ENCODE measurements at places on chromosomes 5 and 9.

DNA sequence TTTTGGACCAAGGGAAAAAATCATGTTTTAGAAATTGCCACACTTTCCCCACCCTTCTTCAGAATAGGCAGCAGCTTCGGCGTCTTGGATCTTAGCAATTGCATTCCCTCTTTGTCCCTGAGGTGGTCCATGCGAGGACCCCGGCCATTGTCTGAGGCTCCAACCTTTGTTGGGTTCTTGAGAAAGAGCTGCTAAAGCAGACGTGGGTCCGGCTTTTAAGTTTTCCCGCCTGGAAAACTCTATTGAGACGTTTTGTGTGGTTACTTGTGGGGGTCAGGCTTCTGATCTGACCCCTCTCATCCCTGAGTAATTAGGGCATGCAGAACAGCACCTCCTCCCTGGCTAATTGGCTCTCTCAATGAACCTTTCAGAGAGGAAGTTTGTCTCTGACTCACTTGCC, 509.6 kb upstream of the TNC start:
- no peak for DNase-seq
- H3K27ac ChIP-seq: no peak overlapping the region
- H3K4me3 ChIP-seq: no peak overlapping the region
- peaks cover 10% of the 10 kb centered on the region for H3K27me3 ChIP-seq

GRCh38 chr5:177601126-177601525, 1.2 kb downstream of the B4GALT7 start:
- H3K4me1 ChIP-seq: peaks cover 17% of the 10 kb centered on the region
- no peak overlapping the region for H3K27ac ChIP-seq

DNA sequence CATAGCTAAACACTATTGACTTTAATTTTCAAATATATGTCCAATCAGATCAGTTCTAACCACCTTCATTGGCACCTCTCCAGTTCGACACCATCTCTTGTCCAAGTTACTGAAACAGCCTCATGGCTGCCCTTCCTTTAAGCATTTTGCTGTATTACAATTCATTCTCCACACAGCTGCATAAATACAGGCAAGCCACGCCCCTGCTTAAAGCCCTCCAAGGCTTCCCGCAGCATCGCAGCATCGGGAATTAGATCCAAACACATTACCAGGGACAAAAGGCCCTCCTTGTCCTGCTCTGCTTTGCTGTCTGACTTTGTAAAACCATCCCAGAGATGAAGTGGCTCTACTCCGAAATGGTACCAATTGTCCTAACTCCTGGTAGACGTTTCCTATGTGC, 75.1 kb upstream of the RAI14 start:
- no peaks in the 10 kb centered on the region for H3K36me3 ChIP-seq
- H3K4me1 ChIP-seq: peaks cover 9% of the 10 kb centered on the region
- no peak overlapping the region for H3K4me3 ChIP-seq
- no peaks in the 10 kb centered on the region for H3K27me3 ChIP-seq

DNA sequence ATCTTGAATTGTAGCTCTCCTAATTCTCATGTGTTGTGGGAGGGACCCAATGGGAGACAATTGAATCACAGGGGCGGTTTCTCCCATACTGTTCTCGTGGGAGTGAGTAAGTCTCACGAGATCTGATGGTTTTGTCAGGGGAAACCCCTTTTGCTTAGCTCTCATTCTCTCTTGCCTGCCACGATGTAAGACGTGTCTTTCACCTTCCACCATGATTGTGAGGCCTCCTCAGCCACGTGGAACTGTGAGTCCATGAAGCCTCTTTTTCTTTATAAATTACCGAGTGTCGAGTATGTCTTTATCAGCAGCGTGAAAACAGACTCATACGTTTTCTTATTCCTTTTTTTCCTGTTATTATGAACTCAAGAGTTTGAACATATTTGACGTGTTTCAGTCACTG, 39.1 kb downstream of the RETREG1 start:
- H3K36me3 ChIP-seq: no peaks in the 10 kb centered on the region
- peaks cover 49% of the 10 kb centered on the region for H3K4me1 ChIP-seq
- no peak overlapping the region for H3K4me3 ChIP-seq
- no peak overlapping the region for H3K27ac ChIP-seq
- no peak for DNase-seq
- no peaks in the 10 kb centered on the region for H3K27me3 ChIP-seq

DNA sequence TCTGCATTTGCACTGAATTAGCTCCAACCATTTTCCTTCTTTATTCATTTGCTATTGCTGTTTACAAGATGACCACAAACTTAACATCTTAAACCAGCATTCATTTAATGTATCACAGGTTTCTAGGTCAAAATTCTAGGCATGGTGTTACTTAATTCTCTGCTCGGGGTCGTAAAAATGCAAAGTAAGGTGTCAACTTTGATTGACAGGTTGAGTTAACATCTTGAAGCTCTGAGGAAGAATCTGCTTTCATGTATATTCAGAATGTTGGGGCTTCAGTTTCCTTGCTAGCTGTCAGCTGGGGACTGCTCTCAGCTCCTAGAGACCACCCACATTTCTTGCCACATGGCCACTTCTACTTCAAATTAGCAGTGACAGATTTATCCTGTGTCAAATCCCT, 348.7 kb upstream of the GRIN3A start:
- no peaks in the 10 kb centered on the region for H3K36me3 ChIP-seq
- H3K27me3 ChIP-seq: no peaks in the 10 kb centered on the region
- no peak overlapping the region for H3K4me3 ChIP-seq
- H3K4me1 ChIP-seq: 0 out of 2 replicates have a peak, but pooled peaks cover 8% of the 10 kb centered on the region

DNA sequence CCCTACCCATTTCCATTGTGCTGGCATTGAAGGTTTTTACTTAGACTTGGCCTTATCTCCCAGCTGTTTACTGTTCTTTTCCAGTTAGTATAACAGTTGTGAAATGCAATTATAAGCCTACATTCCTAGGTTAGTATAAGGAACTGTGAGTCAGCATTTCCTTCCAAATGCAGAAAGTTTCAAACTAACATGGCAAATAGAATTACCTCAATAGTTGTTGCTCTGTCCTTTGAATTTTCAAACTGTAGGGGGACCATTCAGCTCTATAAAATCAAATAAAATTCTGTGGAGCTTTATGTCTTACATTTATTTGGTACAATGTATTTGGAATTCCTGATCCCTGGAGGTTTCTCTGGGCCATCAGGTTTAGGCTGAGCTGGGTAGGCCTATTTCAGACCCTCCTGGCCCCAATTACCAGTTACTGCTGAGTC, 47.2 kb downstream of the ARHGEF28 start:
- 0 out of 2 replicates have a peak, but pooled peaks cover 4% of the 10 kb centered on the region for H3K4me1 ChIP-seq
- no peaks in the 10 kb centered on the region for H3K36me3 ChIP-seq
- DNase-seq: no peak
- no peak overlapping the region for H3K27ac ChIP-seq
- H3K4me3 ChIP-seq: no peak overlapping the region

DNA sequence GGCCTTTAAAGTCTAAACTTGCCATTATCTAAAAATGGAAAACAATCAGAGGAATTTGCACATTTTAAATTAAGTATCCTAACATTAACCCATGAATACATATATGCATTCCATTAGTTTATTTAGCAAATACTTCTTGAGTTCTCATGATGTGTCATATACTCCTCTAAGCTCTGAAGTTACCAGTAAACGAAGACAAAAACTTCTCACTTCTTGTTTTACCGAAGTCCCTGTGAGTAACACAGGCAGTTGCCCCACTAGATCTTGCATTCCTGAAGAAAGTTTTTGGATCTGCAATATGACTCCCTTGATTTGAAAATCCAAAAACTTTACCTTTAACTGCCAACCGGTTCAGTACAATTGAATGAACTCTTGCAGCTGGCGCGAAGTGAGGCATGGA, 439.0 kb upstream of the MPDZ start:
- no peak for DNase-seq
- H3K4me3 ChIP-seq: no peak overlapping the region
- H3K27me3 ChIP-seq: no peaks in the 10 kb centered on the region

- peaks cover 6% of the 10 kb centered on the region for H3K4me1 ChIP-seq
- no peak for DNase-seq
- H3K4me3 ChIP-seq: no peak overlapping the region
- H3K27ac ChIP-seq: no peak overlapping the region
- H3K36me3 ChIP-seq: no peaks in the 10 kb centered on the region
Measured at GRCh38 chr5:63233911-63234310, 655.3 kb downstream of the LRRC70 start.

DNA sequence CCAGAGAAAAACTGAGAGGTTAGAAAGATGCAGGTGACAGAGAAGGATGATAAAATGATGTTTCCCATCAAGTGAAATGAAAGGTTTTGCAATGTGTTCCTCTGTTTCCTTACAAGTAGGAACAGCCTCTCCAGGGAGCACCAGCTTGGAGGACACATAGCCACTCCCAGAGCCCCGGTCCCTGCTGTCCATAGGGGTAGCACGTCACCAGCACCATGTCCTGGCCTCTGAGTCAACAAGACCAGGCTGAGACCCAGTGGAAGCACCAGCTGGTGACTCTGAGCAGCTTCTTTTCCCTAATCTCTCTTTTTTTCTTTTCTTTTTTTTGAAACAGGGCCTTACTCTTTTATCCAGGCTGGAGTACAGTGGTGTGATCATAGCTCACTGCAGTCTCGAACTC, 19.4 kb upstream of the HMCN2 start:
- no peaks in the 10 kb centered on the region for H3K36me3 ChIP-seq
- H3K27me3 ChIP-seq: peaks cover 14% of the 10 kb centered on the region
- no peak for DNase-seq
- H3K27ac ChIP-seq: no peak overlapping the region
- peaks cover 6% of the 10 kb centered on the region for H3K4me1 ChIP-seq

DNA sequence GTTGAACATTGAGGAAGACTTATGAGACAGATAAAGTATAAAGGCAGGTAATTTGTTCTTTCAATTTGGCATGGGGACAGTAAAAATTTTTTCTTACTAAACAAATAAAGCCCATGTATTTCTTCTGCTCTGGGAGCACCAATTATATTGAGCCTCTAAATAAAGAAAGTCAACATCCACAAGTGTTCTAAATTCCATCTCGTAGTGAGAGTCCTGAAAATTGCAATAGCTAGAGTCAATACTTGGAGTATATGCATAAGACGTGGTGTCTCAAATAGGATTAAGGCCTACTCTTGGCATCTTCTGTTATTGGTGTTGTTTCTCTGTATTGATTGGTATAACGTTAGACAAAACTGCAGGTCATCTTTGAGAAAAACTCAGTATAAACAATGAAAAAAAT, 120.5 kb upstream of the CDKN2B start:
- no peaks in the 10 kb centered on the region for H3K36me3 ChIP-seq
- no peak overlapping the region for H3K27ac ChIP-seq
- no peak overlapping the region for H3K4me3 ChIP-seq
- no peaks in the 10 kb centered on the region for H3K27me3 ChIP-seq
- peaks cover 11% of the 10 kb centered on the region for H3K4me1 ChIP-seq

- H3K4me1 ChIP-seq: peaks cover 6% of the 10 kb centered on the region
- peaks cover 3% of the 10 kb centered on the region for H3K27me3 ChIP-seq
- no peak for DNase-seq
Measured at GRCh38 chr5:120454094-120454798, 9.9 kb upstream of the PRR16 start.

- H3K27ac ChIP-seq: no peak overlapping the region
- H3K27me3 ChIP-seq: no peaks in the 10 kb centered on the region
Measured at GRCh38 chr5:75701856-75702255, 15.4 kb downstream of the POC5 start.

DNA sequence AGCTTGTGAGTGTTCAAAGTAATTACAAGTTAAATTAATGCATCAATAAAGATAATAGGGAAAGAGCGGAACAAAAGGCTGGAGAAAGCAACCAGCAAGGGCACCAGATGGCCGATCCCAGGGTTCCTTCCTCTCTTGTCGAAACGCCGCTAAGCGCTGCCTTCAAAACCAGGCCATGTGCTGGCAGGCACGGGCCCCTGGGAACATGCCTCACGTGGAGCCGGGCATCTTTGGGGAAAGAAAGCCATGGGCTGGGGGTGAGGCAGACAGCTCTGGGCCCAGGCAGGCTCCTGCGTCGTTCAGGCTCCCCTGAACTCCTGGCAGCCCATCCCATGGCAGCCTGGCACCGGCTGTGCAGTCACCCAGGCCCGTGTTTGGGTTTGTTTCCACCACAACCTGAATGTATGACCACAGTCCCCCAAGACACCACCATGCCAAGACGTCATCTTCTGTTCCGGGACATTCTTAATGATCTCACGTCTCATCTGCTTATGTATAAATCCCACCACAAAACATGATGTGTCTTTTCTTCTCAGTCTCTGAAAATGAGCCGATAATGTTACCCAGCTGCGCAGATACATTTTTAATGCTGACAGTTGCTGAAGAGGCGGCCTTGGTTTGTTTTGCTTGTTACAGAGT, 110.4 kb upstream of the SARDH start:
- no peaks in the 10 kb centered on the region for H3K27me3 ChIP-seq
- DNase-seq: no peak
- H3K27ac ChIP-seq: 0 out of 2 replicates have a peak overlapping the region, but pooled peaks have one; percentile 33
- H3K4me1 ChIP-seq: 0 out of 2 replicates have a peak, but pooled peaks cover 6% of the 10 kb centered on the region

DNA sequence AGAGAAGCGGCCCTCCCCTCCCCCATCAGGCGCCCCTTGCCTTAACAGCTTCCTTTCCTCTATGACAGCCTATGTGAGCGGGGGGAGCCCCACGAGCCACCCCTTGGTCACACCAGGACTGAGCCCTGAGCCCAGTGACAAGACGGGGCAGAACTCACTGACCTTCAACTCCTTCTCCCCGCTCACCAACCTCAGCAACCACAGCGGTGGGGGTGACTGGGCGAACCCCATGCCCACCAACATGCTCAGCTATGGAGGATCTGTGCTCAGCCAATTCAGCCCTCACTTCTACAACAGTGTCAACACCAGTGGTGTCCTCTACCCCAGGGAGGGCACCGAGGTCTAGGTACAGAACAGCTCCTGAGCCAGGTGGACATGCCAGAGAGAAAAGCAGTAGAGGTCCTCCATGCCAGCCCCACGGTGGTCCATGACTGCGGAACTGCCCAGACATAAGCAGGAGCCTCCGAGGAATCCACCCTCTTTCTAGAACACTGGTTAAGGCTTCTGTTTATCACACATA, 2.6 kb downstream of the FOXI1 start:
- H3K27me3 ChIP-seq: peaks cover 49% of the 10 kb centered on the region
- no peaks in the 10 kb centered on the region for H3K36me3 ChIP-seq
- DNase-seq: no peak
- H3K4me3 ChIP-seq: no peak overlapping the region

- no peak overlapping the region for H3K4me3 ChIP-seq
- H3K4me1 ChIP-seq: peaks cover 3% of the 10 kb centered on the region
- no peaks in the 10 kb centered on the region for H3K27me3 ChIP-seq
- no peaks in the 10 kb centered on the region for H3K36me3 ChIP-seq
- H3K27ac ChIP-seq: no peak overlapping the region
Measured at GRCh38 chr9:95296761-95297160, 20.7 kb downstream of the FANCC start.

- no peak overlapping the region for H3K27ac ChIP-seq
- no peak for DNase-seq
- H3K27me3 ChIP-seq: no peaks in the 10 kb centered on the region
- H3K4me3 ChIP-seq: no peak overlapping the region
- no peaks in the 10 kb centered on the region for H3K36me3 ChIP-seq
Measured at GRCh38 chr5:37214550-37214949, 34.6 kb downstream of the CPLANE1 start.

All from WTC11 (cell line).